ENCODE measurements at places on chromosomes 2 and 18.

GRCh38 chr2:55550368-55551102, 31.0 kb downstream of the CFAP36 start:
- DNase-seq, result no peak

DNA sequence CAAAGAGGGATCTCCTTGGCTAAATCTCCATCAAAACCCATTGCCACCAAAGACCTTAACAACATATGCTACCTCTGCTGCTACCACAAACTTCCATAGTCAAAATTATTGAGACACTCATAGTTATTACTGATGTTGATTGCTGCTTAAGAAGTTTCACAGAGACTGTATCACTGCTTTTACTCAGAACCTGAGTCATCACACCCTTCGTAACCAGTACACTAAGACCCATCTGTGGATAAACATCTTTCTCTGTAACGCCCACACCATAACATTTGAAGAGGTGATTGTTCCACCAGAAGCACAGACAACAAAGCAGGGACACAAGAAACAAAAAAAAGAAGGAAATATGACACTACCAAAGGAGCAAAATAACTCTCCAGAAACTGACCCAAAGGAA, 1563.1 kb downstream of the LRP1B start:
- DNase-seq, result no peak

GRCh38 chr2:65979446-65979845, 455.5 kb upstream of the MEIS1 start:
- DNase-seq, result no peak

GRCh38 chr18:63999871-64000270, 30.0 kb downstream of the SERPINB8 start:
- no peak for DNase-seq

DNA sequence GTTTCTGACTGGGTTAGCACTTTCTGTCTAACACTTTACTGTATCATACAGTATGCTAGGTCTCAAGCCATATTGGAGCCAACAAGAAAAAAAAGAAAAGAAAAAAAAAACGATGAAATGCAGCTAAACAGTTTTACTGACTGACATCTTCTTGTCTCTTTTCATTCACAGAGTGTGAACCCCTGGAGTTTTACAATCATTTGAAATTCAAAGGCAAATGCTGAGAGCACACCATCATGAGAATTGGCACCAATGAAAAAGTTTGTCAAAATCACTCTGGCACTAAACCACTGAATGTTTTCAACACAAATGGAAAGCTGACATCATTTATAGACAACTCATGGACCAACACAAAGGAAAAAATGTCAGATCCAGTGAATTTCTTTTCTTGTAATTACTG, 513.3 kb downstream of the LRRTM4 start:
- no peak for DNase-seq

- DNase-seq, result no peak
These were observed 104.4 kb downstream of the INHBB start for GRCh38 chr2:120450196-120450820.

DNA sequence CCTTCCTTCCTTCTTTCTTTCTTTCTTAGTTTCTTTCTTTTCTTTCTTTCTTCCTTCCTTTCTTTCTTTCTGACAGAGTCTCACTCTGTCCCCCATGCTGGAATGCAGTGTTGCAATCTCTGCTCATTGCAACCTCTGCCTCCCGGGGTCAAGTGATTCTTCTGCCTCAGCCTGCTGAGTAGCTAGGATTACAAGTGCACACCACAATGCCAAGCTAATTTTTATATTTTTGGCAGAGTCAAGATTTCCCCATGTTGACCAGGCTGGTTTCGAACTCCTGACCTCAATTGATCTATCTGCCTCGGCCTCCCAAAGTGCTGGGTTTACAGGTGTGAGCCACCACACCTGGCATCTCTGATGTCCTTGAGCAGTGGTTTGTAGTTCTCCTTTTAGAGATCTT, 48.5 kb downstream of the IL1R2 start:
- DNase-seq, result no peak

DNA sequence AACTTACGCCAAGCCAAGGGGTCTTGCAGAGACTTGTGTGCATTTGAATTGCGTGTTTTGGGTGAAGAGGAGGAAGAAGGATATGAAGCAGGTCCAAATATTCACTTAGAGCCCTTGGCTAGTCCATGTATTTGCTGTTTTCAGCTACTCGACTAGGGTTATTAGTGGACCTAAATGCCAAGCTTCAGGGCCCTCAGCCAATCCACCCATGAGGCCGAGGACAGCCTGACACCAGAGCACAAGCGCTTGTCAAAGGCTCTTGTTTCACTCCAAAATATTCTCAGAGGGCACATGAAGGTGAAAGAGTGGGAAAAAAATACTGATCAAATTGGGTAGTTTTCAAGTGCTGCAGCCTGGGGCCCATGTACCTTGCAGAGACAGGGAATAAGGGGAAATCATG, 174.8 kb upstream of the ACAA2 start:
- DNase-seq, result no peak

GRCh38 chr2:239793836-239794235, 231.3 kb downstream of the NDUFA10 start:
- no peak for DNase-seq

GRCh38 chr2:109135359-109136197, 6.6 kb downstream of the SH3RF3 start:
- DNase-seq, result no peak

DNA sequence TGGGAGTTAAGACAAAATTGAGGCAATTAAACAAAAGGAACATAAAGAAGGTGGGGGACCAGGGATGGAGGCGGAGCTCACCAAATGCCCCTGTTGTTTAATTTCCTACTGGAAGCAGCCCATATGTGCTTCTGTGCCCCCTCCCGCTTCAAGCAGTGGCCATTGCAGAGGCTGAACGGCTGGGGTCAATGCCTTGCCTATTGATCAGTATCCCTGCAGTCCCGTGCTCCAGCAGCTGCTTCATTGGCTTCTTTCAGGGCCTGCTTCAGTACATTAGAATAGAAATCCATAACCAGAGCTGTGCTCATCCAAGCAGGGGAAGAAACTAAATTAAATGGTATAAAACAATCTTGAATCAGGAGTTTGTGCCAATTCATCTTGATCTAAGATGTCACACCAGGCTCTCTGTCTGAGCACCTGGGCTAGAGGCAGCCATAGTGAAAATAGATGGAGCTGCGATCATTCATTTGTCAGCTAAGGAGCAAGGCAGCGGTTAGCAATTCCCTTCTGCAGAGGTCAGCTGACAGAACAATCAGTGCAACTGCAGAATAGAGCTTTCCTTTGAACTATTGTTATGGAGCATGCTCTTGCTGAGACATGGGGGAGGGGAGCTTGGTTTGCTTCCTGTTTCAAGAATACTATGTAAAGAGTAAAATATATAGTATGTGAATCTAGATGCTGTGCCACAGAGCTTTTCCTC, 222.4 kb downstream of the WDR7 start:
- DNase-seq, result no peak

DNA sequence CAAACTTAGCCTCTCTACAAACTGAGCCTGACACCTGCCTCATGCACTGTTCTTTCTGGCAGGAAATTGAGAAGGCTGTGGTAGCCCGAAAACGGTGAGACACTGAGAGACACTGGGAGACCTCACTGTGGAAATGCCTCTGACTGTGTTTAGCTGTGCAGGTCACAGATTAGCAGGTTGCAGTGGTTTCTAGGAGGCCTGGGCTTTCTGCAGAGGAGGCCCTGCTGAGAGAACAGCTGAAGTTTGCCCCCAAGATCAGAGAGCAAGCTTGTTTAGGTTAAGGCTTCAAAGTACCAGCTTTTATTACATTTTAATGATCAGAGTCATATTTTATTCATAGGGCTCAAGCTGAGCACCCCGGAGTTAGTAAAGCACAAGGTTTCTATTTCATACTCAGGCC, 68.7 kb upstream of the LYPD6 start:
- DNase-seq, result no peak

GRCh38 chr2:142954493-142954892, 77.0 kb downstream of the KYNU start:
- no peak for DNase-seq

DNA sequence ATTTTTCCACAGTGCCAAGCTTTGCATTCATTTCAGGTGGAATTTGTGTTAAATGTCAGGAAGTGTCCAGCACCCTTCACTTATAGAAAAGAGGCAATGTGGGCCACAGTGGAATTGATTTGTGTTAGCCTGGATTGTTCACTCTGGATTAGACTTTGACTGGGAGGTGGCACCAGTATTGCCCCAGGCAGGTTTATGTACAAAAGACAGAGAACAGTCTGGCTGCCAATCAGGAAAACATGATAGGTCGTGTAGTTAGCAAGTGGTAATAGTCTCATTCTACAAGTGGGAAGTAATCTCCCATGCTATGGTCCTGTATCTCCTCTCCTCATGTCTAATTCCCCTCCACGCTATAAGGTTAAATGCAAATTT, 45.6 kb downstream of the RAB27B start:
- DNase-seq, result no peak

GRCh38 chr2:134892282-134893035, 26.2 kb upstream of the CCNT2 start:
- DNase-seq, result no peak

DNA sequence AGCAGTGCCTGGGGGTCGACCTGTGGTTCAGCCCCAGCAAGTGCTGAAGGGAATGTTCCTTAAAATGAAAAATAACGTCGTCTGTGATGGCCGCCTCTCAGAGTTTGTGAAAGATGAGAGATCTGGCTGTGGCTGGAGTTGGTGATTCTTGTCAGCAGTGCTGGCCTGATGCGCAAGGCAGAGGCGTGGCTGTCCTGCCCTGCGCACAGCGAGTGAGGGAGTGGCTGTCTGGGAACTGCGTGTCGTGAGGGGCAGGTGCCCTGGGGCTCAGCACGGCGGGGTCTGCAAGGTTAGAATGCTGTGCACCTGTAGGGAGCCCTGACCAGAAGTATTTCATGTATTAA, 8.8 kb downstream of the NFATC1 start:
- peak; percentile 38 for DNase-seq

- no peak for DNase-seq
These were observed 783.7 kb upstream of the TMEFF2 start for GRCh38 chr2:192978395-192978794.

GRCh38 chr2:19890104-19890503, 11.7 kb downstream of the TTC32 start:
- DNase-seq, result no peak

DNA sequence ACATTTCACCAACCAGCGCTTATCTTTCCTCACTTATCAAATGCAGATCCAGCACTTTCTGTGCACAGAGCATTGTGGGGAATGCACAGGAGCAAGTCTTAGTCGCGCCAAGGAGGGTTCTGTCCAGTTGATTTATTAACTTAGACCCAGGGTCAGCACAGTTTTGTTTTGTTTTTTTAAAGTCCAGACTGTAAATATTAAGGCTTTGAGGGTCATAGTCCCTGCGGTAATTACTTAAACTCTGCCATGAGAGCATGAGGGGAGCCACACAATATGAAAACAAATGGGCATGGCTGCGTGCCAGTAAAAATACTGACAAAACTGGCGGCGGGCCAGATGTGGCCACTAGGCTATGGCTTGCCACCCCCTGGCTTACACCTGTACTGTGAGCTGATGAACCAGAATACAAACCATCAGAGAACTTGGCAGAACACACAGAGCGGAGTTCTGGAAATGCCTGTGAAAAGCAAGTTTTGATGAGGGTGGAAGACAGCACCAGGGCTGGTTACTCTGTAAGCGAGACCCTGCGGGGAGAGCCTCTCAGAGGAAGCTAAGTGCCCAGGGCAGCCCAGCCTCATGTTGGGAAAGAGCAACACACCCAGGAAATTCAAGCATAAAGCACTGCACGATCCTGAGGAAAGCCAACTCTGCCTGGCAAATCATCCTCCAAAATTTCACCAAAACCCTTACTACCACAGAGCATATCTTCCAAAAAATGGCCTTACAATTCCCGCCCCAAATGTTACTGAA, 43.6 kb downstream of the L3MBTL4 start:
- DNase-seq, result no peak

DNA sequence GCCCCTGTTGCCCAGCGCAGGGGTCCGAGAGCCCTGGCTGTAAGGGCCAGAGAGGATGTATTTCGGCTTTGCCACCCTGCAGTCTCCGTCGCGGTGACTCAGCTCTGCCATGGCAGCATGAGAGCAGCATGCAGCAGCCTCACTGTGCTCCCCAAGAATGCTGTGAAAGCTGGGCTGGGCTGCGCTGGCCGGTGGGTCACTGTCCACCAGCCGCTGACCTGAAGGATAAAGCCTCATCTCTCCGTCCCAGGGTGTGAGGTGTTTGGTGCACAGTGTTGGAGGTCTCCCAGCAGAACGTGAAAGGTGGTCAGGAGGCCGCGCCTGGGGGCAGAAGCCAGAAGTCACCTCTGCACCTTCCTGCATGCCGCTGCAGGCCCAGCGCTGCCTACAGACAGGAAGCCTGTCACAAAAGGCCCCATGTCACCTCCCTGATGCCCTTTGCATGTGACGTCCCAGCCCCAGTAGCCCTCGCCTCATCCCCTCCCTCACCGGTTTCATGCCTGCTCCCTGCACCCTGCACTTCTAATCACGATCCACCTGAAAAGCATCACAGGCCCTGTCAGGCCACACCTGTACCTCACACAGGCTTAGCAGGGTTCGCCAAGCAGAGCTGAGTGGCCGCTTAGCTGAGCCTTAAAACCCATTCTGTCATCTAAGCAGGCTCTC, 342.1 kb downstream of the EIPR1 start:
- no peak for DNase-seq

- DNase-seq, result no peak
These were observed 39.2 kb downstream of the ARHGEF4 start for GRCh38 chr2:130875935-130876334.

DNA sequence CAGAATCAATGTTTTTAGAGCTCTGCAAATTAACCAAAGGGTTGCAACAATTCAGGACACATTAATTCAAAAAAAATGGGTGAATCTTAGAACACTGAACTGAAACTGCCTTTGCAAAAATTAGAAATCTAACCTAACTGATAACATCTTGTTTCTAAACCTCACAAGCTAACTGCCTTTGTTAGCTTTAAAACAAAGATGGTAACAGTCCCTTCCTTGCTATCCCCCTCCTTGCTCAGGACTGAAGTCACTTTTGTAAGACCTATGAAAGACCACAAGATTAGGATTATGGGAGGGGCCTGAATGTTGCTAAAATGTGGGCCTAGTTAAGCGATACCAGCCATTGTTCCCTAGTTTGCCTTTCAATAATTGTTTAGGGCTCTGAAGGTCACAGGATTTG, 44.9 kb upstream of the LONRF2 start:
- DNase-seq, result no peak

DNA sequence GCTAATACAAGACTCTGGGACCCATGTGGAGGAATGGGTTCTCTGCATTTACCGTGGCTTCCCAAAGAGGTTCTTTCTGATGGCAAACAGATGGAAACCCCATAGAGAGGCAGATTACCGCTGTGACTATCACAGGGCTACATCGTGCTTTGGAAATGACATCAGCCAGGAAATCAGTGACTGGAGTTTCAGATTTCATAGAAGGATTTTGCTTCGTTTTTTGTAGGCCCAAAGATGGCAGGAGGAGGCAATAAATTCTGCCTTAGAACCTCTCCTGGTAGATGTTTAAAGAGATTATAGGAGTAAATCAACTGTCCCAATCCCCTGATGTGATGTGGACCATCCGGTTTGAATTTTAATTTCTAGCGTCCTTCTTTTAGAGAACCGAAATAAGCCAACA, 214.1 kb downstream of the AGPS start:
- no peak for DNase-seq

All from CD4-positive, alpha-beta T cell treated with Interleukin-1 beta for 1 hour (primary cell).